AG04450 (cell line): ENCODE measurements at places on chromosomes 11 and 22.

DNA sequence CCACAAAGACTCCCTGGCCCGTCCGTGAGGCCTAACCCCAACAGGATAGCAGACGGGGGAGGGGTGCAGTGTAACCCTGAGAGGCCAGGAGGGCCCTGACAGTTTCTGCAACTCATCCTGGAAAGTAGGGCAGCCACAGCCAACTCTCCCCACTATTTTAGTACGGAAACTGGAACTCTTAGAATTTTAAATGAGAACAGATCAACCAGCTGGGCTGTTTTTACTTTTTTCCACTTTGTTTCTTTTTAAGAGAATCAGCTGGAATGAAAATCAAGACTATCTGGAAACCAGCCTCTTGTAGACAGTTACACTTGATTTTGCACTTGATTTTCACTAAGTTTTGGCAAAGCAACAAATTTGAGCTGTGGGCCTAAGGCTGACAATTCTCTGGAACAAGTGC lies 42.7 kb upstream of the NRIP3 start:
- DNase-seq, result no peak

GRCh38 chr11:114953039-114953438 lies 274.7 kb downstream of the NXPE2 start:
- DNase-seq, result no peak

DNA sequence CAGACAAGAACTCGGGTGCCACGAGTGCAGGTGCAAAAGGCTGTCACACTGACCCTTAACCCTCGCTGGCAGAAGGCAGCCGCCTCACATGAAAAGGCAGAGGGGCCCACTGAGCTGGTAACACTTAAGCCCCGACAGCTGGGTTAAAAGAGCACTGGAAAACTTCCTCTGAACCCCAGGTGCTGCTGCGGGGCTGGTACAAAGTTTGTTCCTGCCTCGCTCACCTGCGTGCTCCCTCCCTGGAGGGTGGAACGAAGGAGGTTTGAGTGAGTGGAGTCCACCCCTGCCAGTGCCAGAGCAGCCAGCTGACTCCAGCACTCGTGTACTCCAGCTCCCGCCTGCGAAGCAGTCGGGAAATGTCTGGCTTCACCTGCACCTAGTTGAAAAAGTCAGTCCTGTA lies 12.6 kb downstream of the SULT4A1 start:
- DNase-seq, result no peak

- no peak for DNase-seq
These were observed 7.5 kb upstream of the NRGN start for GRCh38 chr11:124732230-124732629.

- no peak for DNase-seq
These were observed 12.3 kb downstream of the TSPAN32 start for GRCh38 chr11:2314136-2314524.

DNA sequence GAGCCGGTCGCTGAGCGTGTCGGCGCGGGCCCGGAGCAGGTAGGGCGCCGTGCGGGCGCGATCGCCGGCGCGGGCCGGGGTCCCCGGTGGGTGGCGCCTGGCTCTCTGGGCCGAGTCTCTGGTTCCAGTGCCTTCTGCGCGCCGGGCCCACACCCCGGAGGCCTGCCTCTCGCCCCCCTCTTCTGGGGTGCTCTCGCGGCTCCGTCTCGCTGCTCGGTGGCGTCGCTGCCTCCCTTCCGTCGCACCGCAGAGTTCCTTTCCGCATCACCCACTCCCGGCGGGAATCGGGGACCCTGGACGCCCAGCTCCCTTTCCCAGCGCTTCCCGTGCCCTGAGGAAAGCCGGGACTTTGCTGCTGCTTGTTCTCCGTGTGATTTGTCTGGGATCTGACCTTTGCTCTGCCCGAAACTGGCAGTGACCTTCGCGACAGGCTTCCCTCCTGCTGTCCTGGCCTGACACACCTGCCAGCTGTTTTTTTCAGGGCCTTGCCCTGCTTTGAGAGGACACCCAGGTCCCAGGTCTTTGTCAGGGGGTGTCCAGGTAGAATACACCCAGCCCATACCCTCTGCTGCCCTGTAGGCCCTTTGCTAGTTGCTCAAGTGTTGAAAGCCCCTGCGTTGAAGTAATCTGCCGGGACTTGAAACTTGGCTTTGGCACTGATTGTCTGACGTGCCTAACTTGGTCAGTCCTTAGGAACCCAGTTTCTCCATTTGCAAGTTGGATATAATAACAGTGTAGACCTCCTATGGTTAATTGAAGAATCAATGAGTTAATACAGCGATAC lies 711 bp downstream of the FDX1 start:
- DNase-seq, result no peak

GRCh38 chr11:106137758-106138157 lies 60.3 kb downstream of the AASDHPPT start:
- DNase-seq, result no peak

DNA sequence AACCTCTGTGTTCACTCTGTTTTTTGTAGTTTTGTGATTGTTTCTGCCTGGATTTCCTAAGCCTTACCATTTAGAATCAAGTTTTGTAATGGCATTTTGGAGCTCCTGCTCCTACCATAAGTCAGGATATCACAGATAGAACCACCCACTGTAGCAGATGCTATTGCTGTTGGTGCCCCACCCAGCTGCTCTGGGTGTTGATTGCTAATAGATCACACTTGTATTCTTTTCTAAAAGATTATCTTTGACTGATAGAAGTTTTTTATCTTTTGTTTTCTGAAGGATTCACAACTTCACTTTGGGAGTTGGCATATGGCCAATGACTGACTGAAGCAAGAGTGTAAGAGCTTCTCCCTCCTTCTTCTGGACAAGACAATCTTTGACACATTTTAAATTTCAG lies 76.0 kb downstream of the EHF start:
- DNase-seq, result no peak

- DNase-seq, result no peak
These were observed 162.7 kb downstream of the BARX2 start for GRCh38 chr11:129538323-129538722.

DNA sequence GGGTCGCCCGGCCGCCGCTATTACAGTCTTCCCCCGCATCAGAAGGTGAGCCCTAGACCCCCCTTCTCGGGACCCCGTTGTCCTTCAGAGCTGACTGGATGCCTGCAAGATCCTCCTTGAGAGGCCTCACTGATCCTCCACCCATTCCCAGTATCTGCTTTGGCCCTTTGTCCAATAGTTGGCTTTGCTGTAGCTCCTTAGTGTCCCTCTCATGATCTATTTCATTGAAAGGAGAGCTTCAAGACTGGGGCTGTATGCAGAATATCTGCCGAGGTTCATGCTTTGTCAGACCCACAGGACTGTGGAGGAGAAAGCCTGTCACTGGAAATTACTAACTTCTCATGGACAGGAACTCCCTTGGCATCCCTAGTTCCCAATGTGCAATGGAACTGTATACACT lies 499 bp downstream of the DLAT start:
- no peak for DNase-seq

GRCh38 chr11:77886401-77886800 lies 65.5 kb downstream of the AAMDC start:
- DNase-seq, result no peak

DNA sequence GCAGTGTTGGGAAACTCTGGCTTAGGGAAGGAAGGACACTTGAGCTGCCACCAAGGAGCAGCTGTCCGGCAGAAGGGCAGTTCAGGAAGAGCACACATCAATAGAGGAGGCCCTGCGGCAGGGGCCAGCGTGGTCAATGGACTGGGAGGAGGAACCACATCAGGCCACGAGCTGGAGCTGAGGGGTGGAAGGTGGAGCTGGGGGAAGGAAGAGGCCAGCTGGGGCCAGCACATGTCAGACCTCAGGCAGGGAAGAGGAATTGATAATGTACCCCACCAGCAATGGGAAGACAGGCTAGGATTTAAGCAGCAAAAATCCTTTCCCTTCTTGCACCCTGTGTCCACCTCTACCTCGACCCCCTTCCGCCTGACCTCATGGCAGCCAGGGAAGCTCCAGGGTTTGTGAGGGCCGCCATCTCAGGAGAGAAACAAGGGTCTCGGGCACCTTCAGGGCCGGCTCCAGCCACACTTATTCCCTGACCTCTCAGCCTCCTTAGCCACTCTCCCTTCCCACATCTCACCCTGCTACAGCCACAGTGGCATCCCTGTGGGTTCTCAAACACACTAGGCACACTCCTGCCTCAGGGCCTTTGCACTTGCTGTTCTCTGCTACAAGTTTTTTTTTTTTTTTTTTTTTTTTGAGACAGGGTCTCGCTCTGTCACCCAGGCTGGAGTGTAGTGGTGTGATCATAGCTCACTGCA lies 157.8 kb upstream of the GRK3 start:
- no peak for DNase-seq

- no peak for DNase-seq
These were observed 2.4 kb upstream of the GDPD5 start for GRCh38 chr11:75527938-75528735.

GRCh38 chr11:102279641-102280170 lies 37.6 kb upstream of the BIRC3 start:
- peak; percentile 34 for DNase-seq

DNA sequence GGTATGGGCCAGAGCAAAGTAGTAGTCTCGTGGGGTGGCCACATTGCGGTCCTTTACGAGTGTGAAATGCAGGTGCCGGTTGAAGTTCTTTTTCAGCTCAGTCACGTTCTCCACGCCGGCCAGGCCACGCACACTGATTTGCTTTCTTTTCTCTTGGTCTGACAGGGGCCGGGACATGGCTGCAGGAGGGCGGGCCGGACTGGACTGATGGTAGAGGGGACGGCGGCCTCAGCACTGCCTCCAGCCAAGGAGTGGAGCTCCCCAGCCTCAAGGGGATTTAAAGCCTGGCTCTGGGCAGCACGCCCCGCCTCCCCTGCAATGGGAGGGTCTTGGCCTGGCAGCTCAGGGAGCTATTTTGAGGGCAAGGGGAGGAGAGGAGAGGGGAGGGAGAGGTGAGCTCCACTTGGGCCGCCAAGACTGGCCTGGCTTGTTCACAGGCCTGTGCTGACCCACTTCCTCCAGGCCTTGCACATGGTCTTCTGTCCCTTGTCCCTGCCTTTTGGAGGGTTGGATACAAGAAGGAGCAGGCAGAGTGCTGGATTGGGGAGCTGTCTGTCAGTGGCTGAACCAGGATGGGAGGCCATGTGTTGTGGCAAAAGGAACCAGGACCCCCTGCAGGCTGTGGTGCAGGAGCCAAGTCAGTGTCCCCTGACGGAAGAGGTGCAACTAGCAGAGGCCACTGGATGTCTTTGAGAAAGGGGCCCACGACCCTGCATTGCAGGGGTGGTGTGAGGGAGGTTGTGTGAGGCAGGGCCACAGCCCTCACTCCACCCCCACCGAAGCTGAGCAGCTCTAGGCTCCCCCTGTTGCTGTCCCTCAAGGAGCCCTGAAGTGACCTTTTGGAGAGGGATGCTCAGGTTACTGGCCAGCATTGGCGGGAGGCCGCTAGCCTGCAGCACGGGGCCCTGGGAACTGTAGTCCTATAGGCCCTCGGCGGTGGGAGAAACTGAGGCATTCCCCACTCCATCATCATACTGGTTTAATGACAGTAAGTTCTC lies at the start of gene PYGM:
TSS of gene PYGM (minus strand) at position 253 of the 998 bp plus-strand sequence. CDS start at position 177, 76 bp downstream.
- no peak for DNase-seq

- no peak for DNase-seq
These were observed 38.6 kb upstream of the SPTBN2 start for GRCh38 chr11:66767666-66768065.

DNA sequence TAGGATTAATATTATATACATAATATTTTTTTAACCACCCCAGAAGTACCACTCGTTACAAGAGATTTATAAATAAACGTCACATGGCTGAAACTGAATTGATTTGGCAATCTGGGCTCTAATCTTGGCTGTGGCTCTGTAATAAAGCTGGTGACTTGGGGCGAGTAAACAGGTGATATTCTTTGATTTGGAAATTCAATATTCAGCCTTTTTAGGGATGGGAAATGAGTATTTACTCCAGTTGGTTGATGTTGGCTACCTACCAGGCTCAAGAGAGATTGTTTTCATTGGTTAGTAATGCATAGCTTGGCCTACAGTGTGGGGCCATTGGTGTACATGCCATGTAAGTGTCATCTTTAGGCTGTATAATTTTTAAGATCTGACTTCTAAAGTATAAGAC lies 117.7 kb upstream of the SORL1-AS1 start:
- DNase-seq, result no peak

GRCh38 chr22:28792491-28793383 lies 7.6 kb downstream of the XBP1 start:
- no peak for DNase-seq

DNA sequence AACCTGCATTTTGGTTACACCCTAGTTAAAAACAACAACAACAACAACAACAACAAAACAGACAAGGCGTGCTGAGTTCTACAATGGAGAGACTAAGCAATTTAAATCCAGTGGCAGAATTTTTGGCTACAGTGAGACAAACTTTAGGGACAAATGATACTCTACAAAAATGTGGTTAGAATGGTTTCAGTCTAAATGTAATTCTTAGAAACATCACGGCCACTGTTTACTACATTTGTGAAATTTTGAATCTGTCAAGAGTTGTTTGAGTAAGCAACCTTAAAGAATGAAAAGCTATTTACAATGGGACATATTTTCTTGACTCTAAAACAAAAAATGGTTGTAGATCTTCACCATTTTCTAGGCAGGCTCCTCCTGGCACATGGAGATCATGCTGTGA lies 259.4 kb downstream of the SWAP70 start:
- DNase-seq, result no peak

- no peak for DNase-seq
These were observed 106.3 kb downstream of the ATXN10 start for GRCh38 chr22:45777852-45778375.

DNA sequence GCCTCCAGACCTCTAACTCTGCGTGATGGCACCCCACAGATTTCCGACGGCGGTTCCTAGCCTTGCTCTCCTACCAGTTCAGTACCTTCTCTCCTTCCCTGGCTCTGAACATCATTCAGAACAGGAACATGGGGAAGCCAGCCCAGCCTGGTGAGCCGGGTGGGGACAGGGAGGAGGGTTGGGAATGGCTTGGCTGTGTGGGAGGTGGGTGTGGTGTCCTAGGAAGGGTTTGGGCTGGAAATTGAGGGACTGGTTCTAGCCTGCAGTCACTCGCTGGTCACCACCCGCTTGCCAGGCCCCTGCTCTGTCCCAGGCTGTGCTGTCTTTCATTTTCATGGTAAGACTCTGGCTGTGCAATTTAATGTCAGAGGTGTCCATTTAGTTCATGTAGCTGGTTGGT lies 33.9 kb downstream of the NAT10 start:
- no peak for DNase-seq

GRCh38 chr11:37394236-37394870 lies 796.3 kb upstream of the RAG2 start:
- no peak for DNase-seq

DNA sequence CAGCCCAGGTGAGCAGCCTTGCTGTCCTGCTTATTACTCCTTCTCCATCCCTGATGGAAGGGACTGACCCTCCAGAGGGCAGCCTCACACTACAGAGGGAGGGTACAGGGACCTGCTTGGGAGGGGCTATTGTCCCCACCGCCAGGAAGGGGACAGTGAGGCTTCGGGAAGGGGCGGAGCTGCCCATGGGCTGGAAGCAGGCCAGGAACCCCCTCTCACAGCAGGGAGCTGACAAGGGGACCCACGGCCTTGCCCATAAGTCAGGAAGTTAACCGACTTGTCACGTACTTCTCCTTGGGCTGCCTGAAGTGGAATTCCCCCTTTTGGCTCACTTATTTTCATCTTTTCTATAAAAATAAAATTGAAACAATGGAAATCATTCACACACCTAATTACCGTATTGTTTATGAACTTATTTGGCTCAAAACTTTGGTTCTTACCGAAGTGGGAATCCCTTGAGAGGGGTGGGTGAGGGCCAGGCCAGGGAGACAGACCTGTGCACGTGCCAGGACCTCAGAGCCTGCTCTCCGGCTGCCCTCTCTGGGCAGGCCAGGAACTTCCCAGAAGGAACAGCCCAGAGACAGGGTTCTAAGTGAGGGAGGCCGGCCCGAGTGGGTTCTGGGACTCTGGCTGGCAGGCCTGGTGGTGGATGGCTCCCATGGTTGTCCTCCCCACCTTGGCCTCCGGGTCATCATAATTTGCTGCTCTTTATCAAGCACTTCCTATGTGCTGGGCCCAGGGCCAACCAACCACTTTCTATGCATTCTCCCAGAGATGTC lies 5.8 kb downstream of the MGAT3 start:
- no peak for DNase-seq
